Glutamatergic neuron (in vitro differentiated cells): ENCODE measurements at places on chromosomes 3 and 15.

- DNase-seq = no peak
These were observed 208.3 kb downstream of the THSD4 start for GRCh38 chr15:71323584-71323983.

DNA sequence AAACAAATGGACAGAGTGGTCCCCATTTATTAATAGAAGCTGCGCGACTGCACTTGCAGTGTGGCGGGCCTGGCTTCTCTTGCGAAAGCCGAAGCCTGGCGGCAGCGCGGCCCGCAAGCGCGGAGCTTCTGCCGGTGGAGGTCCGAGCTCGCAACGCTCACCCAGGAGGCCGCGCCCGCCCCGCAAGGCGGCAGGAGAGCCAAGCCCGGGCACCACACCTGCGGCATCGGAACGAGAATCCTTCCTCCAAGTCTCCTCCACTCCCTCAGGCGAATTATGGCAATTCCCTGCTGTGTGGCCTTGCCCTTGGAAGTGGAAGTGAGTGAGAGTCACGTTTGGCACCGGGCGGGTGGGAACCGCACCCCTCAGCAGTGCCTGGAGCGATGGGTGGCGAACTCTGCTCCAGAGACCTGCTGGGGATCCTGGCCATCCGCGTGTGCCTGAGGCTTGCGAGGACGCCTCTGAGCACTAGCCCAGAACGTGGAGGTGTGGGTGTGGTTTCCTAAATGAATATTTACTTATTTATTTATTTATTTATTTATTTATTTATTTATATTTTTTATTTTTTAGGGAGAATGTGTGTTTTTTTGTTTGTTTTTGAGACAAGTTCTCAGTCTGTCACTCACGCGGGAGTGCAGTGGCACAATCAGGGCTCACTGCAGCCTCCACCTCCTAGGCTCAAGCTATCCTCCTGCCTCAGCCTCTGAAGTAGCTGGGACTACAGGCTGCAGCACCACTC is 133.7 kb upstream of the UBE2E1 start:
- no peak for DNase-seq

DNA sequence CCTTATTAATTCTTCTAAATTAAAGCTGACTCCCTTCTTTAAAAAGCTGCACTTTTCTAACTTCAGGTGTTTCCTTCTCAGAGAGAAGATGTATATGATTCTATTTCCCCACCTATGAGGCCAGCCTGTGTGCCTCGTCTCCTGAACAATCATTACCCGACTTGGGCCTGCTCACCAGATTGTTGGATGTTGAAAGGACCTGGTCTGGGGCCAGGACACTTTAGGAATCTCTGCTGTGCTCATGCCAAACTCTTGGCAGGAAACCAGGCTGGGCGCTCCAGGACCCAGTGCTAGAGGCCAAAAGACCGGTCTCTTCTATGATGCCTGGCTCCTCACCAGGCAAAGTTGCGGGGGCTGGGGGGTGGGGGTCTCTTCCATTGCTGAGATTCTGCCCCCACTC is 16.9 kb upstream of the LRRC31 start:
- DNase-seq = no peak

GRCh38 chr15:65068403-65068788 is 605 bp upstream of the RASL12 start:
- no peak for DNase-seq

DNA sequence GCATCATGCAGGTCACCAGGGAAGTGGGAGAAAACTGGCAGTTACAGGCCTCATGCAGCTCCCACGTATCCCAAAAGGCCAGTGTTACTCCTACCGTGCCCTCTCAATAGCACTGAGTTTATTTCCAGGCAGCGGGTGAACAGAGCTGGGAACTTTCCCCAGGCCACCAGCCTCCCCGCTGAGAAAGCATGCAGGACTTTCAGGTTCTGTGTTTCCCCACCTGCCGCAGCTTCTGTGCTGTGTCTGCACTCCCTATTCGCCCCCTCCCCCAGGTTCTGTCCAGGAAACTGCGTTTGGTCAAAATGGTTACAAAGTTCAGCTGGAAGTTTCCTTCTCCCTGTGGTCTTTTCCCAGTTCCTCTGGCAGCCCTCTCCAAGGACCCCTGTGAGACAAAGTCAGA is 21.4 kb downstream of the NEK11 start:
- no peak for DNase-seq

GRCh38 chr3:135565546-135565945 is 400.0 kb upstream of the PPP2R3A start:
- DNase-seq = no peak

GRCh38 chr3:11154953-11155325 is 646 bp downstream of the HRH1 start:
- DNase-seq = no peak

DNA sequence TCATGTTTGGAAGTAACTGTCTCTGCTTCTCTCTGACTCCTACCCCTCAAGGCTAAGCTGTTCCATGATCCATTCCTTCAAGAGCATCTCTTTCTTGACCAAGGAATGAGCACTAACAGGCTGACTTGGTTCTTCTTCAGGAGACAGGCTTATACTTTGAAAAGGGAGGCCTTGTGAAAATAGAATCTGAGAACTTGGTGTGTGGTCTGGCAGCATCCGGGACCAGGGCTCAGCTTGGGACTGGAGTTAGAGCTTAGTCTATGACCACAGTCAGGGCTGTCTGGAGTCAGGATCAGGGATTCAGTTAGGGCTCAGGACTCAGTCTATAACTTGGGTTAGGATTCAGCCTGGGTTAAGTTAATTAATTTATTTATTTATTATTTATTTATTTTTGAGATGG is 44.9 kb upstream of the SLC6A6 start:
- DNase-seq = no peak

DNA sequence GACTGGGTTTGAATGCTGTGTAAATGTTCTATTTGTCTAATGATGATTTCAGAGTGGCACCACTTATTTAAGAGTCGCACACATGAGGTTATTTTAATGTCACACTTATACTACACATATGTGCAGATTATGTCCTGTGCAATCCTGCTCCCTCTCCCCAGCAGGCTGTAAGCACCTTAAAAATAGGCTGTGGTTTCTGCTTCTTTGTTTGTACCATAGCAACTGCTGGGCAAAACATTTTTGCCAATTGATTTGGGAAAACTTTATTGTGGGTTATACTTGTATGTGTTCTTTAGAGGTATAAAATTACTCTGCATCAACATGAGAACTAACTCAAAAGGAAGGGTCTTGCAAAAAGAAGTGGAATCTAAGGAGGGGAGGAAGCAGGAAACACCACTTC is 318.5 kb downstream of the NTRK3 start:
- no peak for DNase-seq

GRCh38 chr3:162338514-162338913 is 841.9 kb downstream of the OTOL1 start:
- DNase-seq = no peak

GRCh38 chr15:92907229-92907628 is 7.1 kb downstream of the CHD2 start:
- DNase-seq = no peak

DNA sequence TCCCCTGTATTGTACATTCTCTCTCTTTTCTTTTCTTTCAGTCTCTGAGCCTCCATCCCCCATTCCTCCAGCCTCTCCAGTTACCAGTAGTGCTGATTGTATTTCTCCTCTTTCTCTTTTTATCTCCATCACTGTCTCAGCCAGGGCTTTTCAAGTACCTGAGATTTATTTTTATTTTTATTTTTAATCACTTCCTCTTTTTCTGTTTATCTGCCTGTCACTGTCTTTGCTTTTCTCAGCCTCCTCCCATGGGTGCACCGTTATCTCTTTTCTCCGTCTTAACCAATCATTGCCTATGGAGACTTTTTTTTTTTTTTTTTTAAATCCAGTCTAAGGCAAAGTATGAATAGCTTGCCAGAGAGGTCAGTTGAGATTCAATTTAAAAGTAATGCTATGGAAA is 359.3 kb downstream of the GAP43 start:
- DNase-seq = no peak

DNA sequence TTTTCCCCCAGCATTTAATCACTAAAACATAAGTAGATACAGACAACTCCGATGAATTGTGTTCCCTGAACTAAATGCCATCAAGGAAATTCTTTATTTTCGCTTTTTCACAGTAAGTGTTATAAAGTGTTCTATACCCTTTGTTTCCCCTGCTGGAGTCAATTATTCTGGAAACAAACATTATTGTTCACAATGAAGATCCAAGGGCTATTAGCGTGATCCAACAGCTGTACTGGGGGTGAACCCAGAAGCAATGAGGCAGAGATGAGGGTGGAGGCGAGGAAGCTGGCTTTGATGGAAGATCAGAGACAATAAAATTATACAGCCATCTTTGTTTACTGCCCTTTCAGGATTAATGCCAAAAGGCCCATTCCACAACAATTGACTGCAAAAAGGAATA is 250.3 kb upstream of the IGF1R start:
- no peak for DNase-seq

GRCh38 chr3:3556078-3556477 is 243.2 kb upstream of the LRRN1 start:
- no peak for DNase-seq

GRCh38 chr15:88908123-88908522 is 5.1 kb downstream of the MFGE8 start:
- DNase-seq = no peak

GRCh38 chr3:136495213-136495612 is 245.1 kb downstream of the PCCB start:
- no peak for DNase-seq

- no peak for DNase-seq
These were observed 1.7 kb upstream of the LYSMD2 start for GRCh38 chr15:51739061-51739712.

- DNase-seq = no peak
These were observed 9.3 kb upstream of the GOLGB1 start for GRCh38 chr3:121758727-121759450.

- no peak for DNase-seq
These were observed 4.2 kb upstream of the LRIG1 start for GRCh38 chr3:66504850-66505641.

GRCh38 chr15:31130576-31131237 is 29.2 kb upstream of the TRPM1 start:
- no peak for DNase-seq

DNA sequence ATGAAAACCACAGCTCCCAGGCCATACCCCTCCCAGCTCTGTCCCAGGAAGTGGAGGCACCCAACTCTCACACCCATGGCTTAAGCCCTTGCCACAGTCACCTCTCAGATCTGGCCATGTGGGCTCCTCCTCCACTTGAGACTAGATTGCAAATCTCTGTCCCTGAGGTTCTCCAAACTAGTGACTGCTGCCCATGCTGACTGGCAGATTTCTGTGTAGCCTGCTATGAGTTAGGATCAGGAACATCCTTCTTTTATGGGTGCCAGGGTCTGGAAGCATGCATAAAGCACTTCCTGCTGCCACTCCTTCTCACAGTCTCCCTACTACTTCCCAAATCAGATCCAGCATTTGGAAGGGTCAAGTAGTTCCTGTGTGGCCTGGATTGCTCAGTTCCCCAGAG is 59.6 kb upstream of the GOLIM4 start:
- no peak for DNase-seq

- no peak for DNase-seq
These were observed 75.3 kb downstream of the PLOD2 start for GRCh38 chr3:146085678-146086077.

DNA sequence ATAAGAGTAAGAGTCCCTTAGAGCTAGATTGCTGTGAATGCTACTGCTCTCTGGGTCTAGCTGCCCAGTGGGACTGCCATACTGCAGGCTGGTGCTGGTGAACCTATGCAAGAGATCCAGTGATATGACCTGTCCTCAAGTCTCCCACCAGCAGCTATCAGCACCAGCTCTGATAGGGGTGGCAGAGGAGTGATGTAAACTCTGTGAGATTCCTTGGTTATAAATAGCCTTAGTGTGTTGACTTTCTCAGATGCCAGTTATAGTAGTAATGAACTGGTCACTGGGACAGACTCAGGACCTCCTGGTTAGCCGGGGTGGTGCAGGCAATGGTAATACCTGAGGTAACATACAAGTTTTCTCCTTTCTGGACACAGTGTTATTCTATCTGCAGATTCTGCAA is 194.9 kb upstream of the MANF start:
- DNase-seq = no peak

- peak; percentile 79 for DNase-seq
These were observed 32.4 kb downstream of the CDAN1 start for GRCh38 chr15:42704492-42704926.

GRCh38 chr3:136209921-136210320 is 13.8 kb upstream of the MSL2 start:
- DNase-seq = no peak

- no peak for DNase-seq
These were observed 8.9 kb upstream of the PCOLCE2 start for GRCh38 chr3:142897807-142898206.

- DNase-seq = no peak
These were observed 110.0 kb downstream of the AQP9 start for GRCh38 chr15:58247855-58248842.

DNA sequence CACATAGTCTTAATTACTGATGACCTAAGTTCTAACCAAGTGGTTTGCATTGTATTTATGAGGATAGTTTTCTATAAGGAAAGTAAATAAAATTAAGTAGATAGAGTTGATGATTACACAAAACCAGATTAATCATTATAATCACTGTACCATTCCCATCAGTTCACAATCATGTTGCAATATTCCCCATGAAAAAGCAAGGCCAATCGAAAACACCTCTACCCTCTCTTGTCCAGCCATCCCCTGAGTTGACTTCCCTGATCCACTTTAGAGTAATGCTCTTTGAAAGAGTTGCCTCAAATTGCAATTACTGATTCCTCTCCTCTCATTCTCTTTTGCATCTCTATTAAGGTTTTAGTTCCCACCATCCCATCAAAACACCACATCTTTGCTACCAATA is 21.0 kb downstream of the BCHE start:
- DNase-seq = no peak

DNA sequence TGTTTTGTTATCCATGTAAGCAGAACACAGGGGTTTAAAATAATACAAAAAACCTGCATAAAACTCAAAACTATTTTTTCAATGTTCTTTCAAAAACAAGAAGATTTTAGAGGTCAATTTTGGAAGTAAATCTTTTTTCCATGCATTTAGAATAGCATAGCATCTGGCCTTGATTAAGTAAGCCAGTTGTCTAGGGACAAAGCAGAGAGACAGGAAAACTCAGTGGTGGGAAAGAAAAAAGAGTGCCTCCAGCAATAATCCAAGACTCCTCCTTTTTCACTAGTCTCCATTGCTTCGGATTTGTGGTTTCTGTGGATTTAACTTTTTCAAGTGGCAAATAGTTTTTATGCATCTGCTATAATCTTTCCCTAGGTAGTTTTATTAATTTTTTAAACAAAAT is 88.9 kb downstream of the SUCNR1 start:
- no peak for DNase-seq

GRCh38 chr3:180932819-180933218 is 20.3 kb downstream of the FXR1 start:
- DNase-seq = no peak

GRCh38 chr15:78208341-78208844 is 26.0 kb downstream of the ACSBG1 start:
- no peak for DNase-seq

- peak; percentile 95 for DNase-seq
These were observed 6.5 kb upstream of the TNK2 start for GRCh38 chr3:195914648-195915473.

- DNase-seq = no peak
These were observed 147.8 kb upstream of the MCTP2 start for GRCh38 chr15:94083467-94084052.

GRCh38 chr3:44104668-44105321 is 136.9 kb upstream of the TOPAZ1 start:
- no peak for DNase-seq

GRCh38 chr15:52520421-52520820 is 8.3 kb downstream of the MYO5A start:
- no peak for DNase-seq
